ENCODE measurements at places on chromosomes 7 and 10.
A peak's percentile ranks its signal among the peaks of the same experiment; 100 is the strongest.

DNA sequence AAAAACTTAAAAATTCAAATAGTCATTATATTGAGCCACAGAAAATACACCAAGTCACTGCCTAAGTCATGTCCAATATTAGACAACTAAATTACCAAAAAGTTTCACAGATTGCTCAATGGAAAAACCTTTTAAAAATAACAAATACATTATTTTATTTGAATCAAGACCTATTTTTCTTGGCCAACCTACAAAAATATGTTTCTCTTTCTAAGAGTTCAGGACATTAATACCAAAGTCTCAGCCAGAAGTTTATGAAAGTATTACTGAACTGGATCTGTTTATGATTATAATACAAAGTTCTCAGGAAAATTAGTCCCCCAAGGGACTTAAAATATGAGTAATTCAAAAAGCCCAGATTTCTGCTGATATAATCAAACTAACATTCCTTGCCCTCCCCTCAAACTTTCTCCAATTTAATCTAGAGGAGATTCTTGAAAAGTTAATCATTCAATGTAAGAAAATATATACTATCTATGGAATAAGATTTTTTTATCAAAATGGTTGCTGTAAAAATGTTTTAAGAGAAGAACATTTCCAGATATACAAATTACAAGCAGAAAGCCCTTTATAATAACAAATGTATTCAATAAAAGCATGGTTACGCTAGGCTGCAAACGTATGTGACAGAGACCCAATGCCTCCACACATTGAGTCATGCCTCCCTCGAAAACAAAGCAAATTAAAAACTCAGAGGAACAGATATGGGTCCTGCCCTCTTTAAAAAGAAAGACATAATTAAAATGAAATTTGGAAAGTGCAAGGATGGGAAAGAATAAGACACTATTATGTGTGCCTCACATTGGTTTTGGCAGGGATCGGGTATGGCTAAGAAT lies 381.6 kb downstream of the PARD3 start:
- peak; percentile 49 for DNase-seq

- no peak for DNase-seq
Observed at GRCh38 chr10:4154191-4154715, 369.2 kb upstream of the KLF6 start.

GRCh38 chr10:21519941-21520436 lies 5.5 kb downstream of the SKIDA1 start:
- DNase-seq: no peak

GRCh38 chr10:3424111-3424851 lies 251.7 kb upstream of the PITRM1 start:
- DNase-seq: peak; percentile 53

GRCh38 chr10:63140077-63140476 lies 6.9 kb downstream of the NRBF2 start:
- no peak for DNase-seq

- DNase-seq: no peak
Observed at GRCh38 chr7:155709453-155709852, 65.0 kb downstream of the RBM33 start.

- DNase-seq: no peak
Observed at GRCh38 chr10:74056050-74056818, 58.3 kb downstream of the VCL start.

- peak; percentile 47 for DNase-seq
Observed at GRCh38 chr10:125123476-125124114, 36.8 kb downstream of the CTBP2 start.

DNA sequence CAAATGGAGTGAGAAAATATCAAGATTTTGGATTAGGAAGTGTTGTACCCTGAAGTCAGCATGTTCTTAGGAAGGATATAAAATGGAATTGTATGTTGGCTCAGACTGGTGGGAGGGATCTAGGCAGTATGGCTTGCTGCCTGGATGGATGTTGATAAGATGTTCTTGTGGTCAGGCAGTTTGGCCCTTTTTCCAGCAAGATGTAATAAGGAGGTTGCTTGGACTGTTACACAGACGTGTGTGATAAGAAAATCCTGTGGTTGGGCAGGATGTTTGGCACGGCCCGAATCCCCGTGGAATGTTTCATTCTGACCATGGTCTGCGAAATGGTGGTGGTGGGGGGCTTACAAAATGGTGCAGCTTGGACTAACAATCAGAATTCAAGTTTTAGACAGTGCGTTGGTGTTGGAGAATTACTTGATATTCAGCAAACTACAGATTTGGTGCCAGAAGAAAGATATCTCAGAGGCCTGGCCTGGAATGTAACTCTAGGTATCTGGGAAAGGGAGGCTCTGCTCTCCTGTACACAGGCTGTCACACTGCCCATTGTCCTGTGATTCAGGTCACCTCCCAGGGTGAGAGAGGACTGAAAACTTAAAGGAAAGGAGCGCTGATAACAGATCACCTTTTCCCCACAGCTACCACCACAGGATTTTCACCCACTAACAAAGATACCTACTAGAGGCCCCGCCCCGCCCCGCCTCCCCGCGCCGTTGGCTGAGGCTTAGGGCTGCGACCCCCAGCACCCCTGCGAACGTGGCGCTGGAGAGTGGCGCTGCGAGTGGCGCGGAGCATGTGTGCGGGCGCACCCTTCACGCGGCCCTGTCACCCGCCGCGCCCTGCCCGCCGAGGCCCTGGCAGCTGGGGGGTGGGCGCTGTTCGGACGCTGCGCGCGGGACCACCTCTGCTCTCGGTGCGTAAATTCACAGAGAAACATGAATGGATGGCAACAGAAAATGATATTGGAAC lies 19.3 kb upstream of the ZNF680 start:
- no peak for DNase-seq

DNA sequence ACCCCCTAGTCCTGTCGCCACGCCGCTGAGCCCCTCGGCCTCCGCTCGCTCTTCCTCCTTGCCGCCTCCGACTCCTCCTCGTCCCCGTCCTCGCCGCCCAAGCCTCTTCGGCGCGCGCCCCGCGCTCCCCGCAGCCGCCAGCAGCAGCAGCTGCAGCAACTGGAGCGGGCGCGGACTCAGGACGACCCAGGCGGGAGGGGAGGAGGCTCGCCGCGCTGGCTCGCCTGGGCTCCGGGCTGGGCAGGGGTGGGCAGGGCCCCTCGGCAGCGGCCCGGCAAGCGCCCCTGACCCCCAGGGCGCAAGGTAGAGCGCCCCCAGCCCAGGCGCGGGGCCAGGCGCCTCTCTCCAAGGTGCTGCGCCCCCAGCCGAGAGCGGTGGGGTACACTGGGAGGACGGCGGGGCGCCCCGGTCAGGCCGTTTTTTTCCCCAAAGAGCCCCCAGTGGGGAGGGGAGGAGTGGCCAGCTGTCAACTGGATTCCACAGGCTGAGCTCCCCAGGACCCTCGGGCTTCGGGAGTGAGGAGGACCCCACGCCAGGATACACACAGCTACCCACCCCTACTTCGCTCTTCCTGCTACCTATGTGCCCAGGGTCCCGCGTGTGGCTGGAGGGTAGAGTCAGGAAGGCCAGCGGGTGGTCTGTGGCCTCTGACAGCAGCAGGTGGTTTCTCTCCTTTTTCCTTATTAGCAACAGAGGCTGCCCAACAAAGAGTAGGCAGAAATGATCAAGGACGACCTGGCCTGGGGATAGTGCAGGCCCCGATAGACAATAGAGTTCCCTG lies 903 bp upstream of the KCNMA1 start:
- DNase-seq: no peak
